ENCODE measurements at places on chromosomes 1 and 21.
A peak's percentile ranks its signal among the peaks of the same experiment; 100 is the strongest.

- peak overlapping the region; percentile 38 for H3K27ac ChIP-seq
- peaks cover 52% of the 10 kb centered on the region for H3K4me1 ChIP-seq
- no peaks in the 10 kb centered on the region for H3K27me3 ChIP-seq
- H3K4me3 ChIP-seq = no peak overlapping the region
- H3K36me3 ChIP-seq = no peaks in the 10 kb centered on the region
These were observed 39.4 kb downstream of the C1orf21 start for GRCh38 chr1:184426278-184426674.

- no peak overlapping the region for H3K4me3 ChIP-seq
- DNase-seq = no peak
- peaks cover 100% of the 10 kb centered on the region for H3K36me3 ChIP-seq
- H3K27ac ChIP-seq = no peak overlapping the region
- peaks cover 17% of the 10 kb centered on the region for H3K4me1 ChIP-seq
These were observed 8.4 kb downstream of the TXLNA start for GRCh38 chr1:32187850-32188249.

- H3K27me3 ChIP-seq = no peaks in the 10 kb centered on the region
- no peaks in the 10 kb centered on the region for H3K36me3 ChIP-seq
- H3K4me3 ChIP-seq = no peak overlapping the region
- H3K4me1 ChIP-seq = no peaks in the 10 kb centered on the region
- no peak for DNase-seq
These were observed 20.8 kb upstream of the COG2 start for GRCh38 chr1:230621324-230622030.

DNA sequence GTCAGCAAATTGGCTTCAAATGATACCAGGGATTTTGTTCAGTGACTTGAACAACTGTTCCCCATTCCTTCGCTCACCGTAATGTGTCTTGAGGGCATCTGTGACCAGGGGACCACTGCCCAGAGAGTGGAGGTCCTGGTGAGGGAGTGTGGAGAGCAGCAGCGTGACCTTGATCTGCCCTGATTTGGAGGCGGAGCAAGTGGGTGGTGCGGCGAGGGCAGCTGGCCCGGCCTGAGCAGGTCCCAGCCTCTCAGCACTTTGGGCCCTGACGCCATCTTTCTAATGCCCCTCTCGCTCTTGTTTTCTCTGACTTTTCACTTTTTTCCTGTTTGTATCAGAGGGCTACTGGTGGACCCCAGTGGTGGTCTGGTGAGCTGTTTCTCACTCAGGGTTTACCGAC, 31.1 kb downstream of the DIP2A start:
- peaks cover 5% of the 10 kb centered on the region for H3K36me3 ChIP-seq
- no peak for DNase-seq
- no peaks in the 10 kb centered on the region for H3K4me1 ChIP-seq
- no peak overlapping the region for H3K27ac ChIP-seq

DNA sequence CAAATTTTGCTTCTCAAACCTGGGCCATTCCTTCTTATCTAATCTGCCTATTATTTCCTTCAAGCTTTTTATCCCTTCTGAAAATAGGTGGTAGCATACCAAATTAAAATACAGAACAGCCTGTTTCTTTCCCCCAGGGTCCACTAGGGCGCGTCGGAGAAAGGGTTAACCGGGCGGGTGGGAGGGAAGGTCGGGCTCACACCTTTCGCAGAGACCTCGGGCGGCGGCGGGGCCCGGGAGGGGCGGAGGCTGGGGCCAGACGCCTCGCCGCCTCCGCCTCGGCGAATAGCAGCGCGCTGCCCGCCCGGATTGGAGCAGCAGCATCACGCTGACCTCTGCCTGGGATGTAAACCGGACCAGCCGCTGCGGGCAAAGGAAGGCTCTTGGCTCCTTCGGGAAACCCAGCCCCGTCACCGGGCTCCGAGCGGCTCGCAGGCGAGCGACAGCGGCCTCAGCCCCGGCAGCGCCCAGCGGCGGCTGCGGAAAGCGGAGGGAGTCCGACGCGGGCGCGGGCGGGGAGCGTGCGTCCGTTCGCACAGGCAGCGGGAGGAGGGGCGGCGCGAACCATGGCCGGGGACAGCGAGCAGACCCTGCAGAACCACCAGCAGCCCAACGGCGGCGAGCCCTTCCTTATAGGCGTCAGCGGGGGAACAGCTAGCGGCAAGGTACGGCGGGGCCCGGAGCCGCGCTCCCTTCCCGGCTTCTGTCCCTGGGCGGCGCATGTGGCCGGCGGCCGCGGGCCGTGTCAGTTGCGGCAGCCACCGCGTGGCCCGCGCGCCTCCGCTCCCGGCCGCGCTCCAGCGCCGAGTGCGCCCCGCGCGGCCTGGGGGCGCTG, at the start of gene UCK2:
Gene UCK2 (plus strand): TSS at position 347 of the 835 bp plus-strand sequence. CDS start 220 bp downstream, at position 567.
- no peaks in the 10 kb centered on the region for H3K27me3 ChIP-seq
- peaks cover 10% of the 10 kb centered on the region for H3K4me1 ChIP-seq
- peak within 1 kb of the TSS; percentile 93 for H3K27ac ChIP-seq
- H3K36me3 ChIP-seq = no peaks in the 10 kb centered on the region
- DNase-seq = peak; percentile 89
- peak within 1 kb of the TSS; percentile 93 for H3K4me3 ChIP-seq

DNA sequence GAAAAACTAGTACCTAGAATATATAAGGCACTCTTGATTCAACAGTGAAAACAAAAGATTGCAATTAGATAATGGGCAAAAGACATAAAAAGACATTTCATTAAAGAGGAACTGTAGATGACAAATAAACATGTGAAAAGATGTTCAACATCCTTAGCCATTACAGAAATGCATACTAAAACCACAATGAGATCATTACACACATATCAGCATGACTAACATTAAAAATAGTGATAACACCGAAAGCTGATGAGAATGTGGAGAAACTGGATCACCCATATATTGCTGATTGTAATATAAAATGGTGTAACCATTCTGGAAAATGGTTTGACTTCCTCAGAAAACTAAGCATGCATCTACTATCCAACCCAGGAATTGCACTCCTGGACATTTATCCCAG, 340.3 kb downstream of the SEC16B start:
- H3K4me3 ChIP-seq = no peak overlapping the region
- H3K36me3 ChIP-seq = no peaks in the 10 kb centered on the region
- no peak overlapping the region for H3K27ac ChIP-seq
- no peak for DNase-seq

DNA sequence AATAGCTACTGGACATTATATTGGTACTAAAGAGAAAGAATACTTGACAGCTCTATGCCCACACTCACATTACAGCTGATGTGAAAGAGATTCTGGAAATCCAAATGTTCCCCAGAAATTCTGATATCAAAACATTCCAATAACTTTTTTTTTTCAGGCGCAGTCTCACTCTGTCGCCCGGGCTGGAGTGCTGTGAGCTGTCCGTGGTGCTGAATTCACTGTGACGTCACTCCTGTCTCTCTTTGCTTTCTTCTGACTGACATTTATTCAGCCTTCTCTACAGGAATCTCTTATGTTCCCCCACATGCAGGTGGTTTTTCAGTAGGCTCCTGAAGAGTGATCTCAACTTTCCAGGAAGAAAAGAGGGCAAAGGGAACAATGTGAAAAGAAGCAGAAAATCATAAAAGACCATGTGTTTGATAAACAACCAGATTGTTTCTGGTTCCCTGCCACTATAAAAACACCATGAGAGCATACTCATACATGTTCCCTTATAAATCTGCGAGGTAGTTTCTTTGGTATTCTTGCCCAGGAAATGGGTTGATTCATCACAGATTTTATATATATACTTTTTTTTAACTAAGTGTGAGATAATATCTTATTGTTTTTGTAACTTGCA, 6.2 kb downstream of the S100A7A start:
- no peaks in the 10 kb centered on the region for H3K4me1 ChIP-seq
- H3K4me3 ChIP-seq = no peak overlapping the region
- no peaks in the 10 kb centered on the region for H3K36me3 ChIP-seq
- DNase-seq = peak; percentile 50
- H3K27me3 ChIP-seq = peaks cover 6% of the 10 kb centered on the region

GRCh38 chr21:25881524-25882376, 147.0 kb downstream of the GABPA start:
- H3K4me3 ChIP-seq = no peak overlapping the region
- H3K36me3 ChIP-seq = no peaks in the 10 kb centered on the region
- H3K27ac ChIP-seq = no peak overlapping the region
- no peaks in the 10 kb centered on the region for H3K4me1 ChIP-seq
- no peaks in the 10 kb centered on the region for H3K27me3 ChIP-seq

DNA sequence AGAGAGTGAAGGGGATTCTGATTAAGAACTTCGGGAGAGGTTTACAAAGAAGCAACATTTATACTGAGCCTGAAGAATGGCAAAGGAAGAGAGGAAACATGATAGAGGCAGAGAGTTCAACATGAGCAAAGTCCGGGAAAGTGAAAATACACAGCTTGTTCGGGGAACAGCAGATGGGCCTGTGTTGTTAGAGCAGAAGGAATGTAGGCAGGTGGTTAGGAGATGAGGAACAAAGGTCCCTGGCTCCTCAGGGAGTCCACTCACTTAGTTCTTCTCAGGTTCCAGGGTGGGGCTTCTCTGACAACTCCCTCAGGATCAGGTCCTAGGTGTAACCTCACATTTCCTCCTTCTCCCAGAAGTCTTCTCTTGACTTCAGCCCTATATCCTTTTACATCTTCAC, 5.1 kb upstream of the ZNF326 start:
- no peak overlapping the region for H3K27ac ChIP-seq
- H3K4me3 ChIP-seq = no peak overlapping the region
- H3K36me3 ChIP-seq = no peaks in the 10 kb centered on the region
- H3K27me3 ChIP-seq = no peaks in the 10 kb centered on the region
- no peak for DNase-seq

- DNase-seq = no peak
- H3K4me1 ChIP-seq = no peaks in the 10 kb centered on the region
- H3K4me3 ChIP-seq = no peak overlapping the region
- peaks cover 42% of the 10 kb centered on the region for H3K27me3 ChIP-seq
- no peaks in the 10 kb centered on the region for H3K36me3 ChIP-seq
These were observed 15.0 kb upstream of the PRDM16 start for GRCh38 chr1:3053986-3054385.

DNA sequence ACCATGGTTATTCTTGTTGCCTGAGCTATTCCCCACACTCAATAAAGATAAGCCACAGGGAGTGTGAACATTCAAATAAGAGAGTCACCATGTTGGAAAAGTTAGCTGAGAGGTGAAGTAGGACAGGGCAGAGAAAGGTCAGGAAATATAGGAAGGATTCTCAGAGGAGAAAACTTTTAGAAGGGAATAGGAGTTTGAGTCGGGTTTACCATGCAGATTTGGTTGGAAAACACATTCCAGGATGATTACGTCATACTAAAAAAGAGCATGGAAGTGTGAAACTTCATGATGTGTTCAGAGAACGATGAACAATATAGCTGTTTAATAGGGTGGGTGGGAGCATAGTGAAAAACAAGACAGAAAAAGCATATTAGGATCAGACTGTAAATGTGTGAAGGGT, 1125.3 kb upstream of the ADGRL2 start:
- H3K27ac ChIP-seq = no peak overlapping the region
- DNase-seq = no peak
- H3K36me3 ChIP-seq = no peaks in the 10 kb centered on the region
- H3K4me1 ChIP-seq = no peaks in the 10 kb centered on the region

- no peaks in the 10 kb centered on the region for H3K36me3 ChIP-seq
- H3K4me3 ChIP-seq = peak within 1 kb of the TSS; percentile 56
- H3K27me3 ChIP-seq = peaks cover 7% of the 10 kb centered on the region
- DNase-seq = peak; percentile 78
- H3K27ac ChIP-seq = no peak within 1 kb of the TSS
These were observed at the start of gene KCNT2 for GRCh38 chr1:196608390-196609369. Gene KCNT2 (minus strand): TSS chr1:196608440. CDS start chr1:196608309, 131 bp downstream.

DNA sequence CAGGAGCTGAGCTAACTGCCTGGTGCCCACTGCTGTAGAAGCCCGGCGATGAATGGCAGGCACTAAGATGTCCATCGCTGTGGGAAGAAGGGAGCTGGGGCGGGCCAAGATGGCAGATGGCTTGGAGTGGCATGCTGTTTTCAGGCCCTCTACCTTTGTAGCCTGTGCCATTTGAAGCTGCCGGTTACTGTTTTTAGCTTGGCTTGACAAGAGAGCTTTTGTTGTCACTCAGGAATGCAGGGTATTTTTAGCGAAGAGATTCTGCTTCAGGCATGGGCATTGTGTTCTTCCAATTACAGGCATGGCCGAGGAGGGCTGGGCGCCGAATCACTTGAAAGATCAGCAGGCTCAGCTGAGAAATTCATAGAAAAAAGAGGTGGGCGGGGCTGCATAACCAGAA, 348.7 kb downstream of the RPS6KC1 start:
- no peaks in the 10 kb centered on the region for H3K27me3 ChIP-seq
- DNase-seq = no peak
- H3K27ac ChIP-seq = no peak overlapping the region
- no peak overlapping the region for H3K4me3 ChIP-seq
- H3K4me1 ChIP-seq = no peaks in the 10 kb centered on the region
- no peaks in the 10 kb centered on the region for H3K36me3 ChIP-seq

GRCh38 chr1:41741244-41741643, 177.5 kb downstream of the HIVEP3 start:
- H3K4me3 ChIP-seq = no peak overlapping the region
- no peaks in the 10 kb centered on the region for H3K36me3 ChIP-seq
- no peak for DNase-seq
- no peaks in the 10 kb centered on the region for H3K27me3 ChIP-seq

- H3K4me3 ChIP-seq = no peak overlapping the region
- H3K36me3 ChIP-seq = no peaks in the 10 kb centered on the region
- DNase-seq = no peak
These were observed 760.2 kb downstream of the PLA2G4A start for GRCh38 chr1:187588917-187589316.

DNA sequence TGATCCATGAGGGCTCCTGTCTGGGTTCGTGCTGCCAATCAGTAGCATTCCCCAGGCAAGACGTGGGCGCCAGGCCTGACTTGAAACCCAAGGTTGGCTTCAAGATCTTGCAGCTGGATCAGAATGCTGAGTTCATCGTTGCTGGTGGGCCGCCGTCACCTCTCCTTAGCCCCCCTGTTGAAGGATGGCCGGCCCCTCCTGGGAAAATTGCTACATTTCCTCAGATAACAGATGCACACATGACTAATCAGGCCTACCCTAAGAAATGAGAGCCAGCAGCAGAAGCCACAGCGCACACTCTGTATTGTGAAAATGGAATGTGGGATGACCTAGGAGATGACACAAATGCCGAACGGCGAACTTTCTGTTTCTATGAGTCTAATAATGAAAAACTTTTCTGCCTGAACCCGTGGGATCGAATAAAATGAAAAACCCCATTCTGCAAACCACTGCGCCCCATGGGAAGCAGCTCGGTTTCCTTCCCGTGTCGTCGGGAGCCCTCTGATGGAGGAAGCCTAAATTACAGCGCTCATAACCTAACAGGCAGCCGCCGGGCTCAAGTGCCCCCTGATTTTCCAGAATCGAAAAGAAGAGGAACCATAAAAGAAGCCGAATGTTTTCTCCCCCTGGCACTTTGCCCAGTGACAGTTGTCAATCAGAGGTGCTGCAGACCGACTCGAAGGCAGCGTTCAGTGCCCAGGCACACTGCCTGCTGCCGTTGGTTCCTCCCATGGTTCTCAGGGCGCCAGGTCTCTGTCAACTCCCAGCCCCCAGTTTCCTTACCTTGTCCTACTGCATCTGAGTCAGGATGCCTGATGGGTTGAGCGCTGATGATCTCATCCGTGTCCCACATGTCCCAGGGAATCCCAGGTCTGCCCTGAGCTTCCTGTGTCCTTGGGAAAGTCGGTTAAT, 38.2 kb upstream of the H6PD start:
- peak; percentile 72 for DNase-seq
- peaks cover 20% of the 10 kb centered on the region for H3K27me3 ChIP-seq
- peak overlapping the region; percentile 42 for H3K27ac ChIP-seq
- no peaks in the 10 kb centered on the region for H3K36me3 ChIP-seq
